ENCODE measurements at places on chromosomes 2 and 18.
A peak's percentile ranks its signal among the peaks of the same experiment; 100 is the strongest.

GRCh38 chr2:101623031-101623521 lies 74.4 kb upstream of the MAP4K4 start:
- peak; percentile 45 for DNase-seq

GRCh38 chr2:66448136-66448991 lies 13.4 kb downstream of the MEIS1 start:
- DNase-seq: no peak

DNA sequence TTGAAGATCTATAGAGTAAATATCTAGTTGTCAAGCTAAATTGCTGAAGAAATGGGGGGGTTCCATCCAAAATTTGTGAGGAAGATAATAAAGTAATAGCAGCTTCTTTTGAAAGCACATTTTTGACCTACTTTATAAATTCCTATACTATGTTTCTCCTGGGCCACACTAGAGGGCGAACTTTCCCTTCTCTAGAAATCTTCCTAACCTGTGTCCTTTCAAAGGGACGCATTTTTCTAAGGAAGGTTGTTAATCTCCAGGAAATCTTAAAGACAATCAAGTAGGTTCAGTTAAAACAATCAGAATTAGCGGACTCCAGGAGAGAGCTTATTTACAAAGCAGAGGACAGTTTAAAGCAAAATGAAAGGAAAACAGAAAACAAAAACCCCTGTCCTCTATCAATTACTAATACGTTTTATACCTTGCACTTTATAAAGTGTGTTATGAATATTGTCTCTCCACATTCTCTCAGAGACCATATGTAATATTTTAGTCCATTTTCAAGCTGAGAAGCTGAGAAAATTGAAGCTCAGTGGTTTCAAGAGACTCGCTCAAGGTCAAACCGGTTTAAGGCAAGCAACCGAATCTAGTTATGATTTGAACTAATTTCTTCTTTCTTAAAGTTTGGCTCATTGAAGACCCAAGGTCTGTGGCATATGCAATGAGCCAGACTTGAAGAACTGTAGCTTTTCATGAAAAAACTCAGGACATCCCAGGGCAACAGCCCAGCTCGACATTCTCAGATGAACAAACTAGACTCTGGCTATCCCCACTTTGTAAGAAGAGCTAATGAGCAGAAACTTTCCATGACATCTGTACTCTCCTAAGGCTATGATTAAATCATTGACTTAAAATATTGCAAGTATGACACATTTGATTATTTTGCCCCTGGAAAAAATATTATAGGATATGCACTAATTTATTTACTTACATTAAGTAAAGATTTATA lies 273.6 kb downstream of the PAX3 start:
- DNase-seq: no peak

DNA sequence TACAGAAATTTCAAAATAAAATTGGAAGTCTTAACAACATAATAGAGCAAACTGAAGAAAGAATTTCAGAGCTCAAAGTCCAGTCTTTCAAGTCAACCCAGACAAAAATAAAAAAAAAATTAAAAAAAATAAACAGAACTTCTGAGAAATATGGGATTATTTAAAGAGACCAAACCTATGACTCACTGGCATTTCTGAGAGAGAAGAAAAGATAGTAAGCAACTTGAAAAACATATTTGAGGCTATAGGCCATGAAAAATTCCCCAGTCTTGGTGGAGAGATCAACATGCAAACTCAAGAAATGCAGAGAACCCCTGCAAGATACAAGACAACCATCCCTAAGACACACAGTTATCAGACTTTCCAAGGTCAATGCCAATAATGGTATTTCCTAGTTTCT lies 167.4 kb downstream of the RNF144A start:
- DNase-seq: no peak

- DNase-seq: no peak
Measured at GRCh38 chr2:210584834-210585233, 28.4 kb downstream of the CPS1 start.

GRCh38 chr2:216918088-216918680 lies 58.3 kb upstream of the TNP1 start:
- DNase-seq: no peak

DNA sequence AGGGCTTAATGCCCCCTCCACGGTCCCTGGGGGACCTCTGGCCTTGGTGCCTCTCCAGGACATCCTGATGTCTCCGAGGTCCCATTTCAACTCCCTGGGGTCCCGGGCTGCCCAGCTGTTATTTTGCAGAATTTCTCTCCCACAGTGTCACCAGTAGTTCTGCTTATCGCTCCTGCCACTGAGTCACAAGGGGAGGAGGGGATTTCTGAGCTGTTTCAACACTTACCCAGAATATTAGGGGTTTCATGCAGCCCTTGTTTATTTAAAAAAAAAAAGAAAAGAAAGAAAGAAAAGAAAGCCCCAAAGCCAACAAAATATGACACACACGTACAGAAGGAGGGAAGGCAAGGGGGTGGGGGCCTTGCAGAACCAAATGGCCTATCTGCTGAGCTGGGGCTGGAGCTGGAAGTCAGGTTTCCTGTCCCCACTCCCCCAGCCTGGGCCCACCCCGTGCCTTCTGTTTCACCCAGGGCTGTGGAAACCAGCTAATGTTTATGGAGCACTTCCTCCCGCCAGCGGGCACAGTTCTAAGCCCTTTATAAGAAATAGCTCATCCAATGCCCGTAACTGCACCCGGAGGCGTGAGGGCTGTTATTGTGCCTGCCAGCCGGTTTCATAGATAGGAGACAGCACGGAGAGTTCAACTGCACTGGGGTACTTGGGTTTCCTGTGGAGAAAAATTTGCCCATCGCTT lies 8.4 kb upstream of the ARID5A start:
- peak; percentile 29 for DNase-seq

DNA sequence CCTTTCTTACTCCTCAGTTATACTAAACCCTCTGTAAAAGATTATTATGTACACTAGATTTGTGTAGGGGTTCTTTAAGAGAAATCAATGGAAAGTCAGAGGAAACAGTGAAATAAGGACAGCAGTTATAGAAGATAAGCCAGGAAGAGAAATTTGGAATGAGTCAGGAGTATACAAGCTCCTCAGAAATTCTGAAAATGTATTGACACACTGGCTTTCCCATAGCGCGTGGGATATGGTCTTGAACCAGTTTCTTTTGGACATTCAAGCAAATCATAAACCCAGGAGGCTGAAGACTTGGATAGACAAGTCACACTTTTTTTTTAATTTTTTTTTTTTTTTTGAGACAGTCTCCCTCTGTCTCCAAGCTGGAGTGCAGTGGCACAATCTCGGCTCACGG lies 316.1 kb upstream of the MMADHC start:
- no peak for DNase-seq

DNA sequence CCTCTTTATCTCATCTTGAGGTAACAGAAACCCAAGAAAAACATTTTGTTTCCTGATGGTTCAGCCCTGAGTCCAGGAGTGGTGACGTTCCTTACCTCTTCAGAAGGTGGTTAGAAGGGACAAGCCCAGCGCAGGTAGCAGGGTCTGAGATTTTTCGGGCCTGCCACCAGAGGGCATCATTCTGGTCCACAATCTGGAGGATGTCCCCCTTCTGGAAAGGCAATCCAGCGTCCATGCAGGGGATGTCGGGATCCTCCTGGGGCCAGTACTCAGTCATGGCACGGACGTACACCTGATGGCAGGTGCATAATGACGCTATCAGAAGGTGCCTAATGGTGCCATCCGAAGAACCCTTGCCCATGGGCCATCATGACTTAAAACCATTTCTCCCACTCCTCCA lies 17.7 kb downstream of the MPP4 start:
- no peak for DNase-seq

GRCh38 chr2:157596992-157597681 lies 31.5 kb downstream of the ACVR1C start:
- peak; percentile 79 for DNase-seq

DNA sequence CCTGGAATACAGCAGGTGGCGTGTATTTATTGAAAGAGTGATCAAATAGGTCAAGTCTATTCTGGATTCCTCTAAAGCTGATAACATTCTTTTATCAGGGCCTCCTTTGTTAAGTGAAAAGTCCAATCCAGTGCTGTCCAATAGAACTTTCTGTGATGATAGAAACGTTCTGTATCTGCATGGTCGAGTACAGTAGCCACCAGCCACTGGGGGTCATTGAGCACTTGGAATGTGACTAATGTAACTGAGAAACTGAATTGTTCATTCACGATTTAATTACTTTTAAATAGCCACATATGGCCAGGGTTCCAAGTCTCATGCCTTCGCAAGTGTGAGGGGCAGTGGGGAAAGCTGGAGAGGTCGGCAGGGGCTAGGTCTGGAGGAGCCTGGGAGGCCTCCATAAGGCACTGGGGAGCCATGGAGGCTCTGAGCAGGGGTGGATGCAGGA lies 20.5 kb downstream of the SH2D6 start:
- no peak for DNase-seq

GRCh38 chr2:129479892-129480291 lies 499.6 kb upstream of the RAB6C start:
- DNase-seq: no peak

GRCh38 chr18:13546638-13547037 lies 179.7 kb downstream of the FAM210A start:
- DNase-seq: no peak

GRCh38 chr2:45312275-45312674 lies 298.8 kb downstream of the SRBD1 start:
- DNase-seq: no peak

DNA sequence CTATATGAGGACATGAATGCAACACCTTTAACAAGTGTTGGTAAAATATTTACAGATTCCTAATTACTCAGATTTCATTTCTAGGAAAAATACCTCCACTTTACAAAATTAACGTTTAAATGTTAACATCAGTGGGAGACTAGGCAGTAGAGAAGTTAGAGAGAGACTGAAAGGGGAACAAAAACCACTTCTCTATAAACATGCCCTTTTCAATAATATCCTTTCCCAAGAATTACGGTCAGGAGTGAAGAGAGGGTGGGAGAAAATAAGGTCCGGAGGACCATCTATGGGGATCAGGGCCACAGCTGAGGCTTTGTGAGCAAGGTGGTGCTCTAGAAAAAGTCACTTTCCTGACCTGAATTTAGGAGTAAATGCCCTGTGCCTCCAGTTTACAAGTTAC lies 65.3 kb upstream of the WIPF1 start:
- DNase-seq: no peak

GRCh38 chr2:86368161-86368824 lies 30.9 kb upstream of the REEP1 start:
- peak; percentile 44 for DNase-seq

GRCh38 chr18:63451799-63452660 lies 24.7 kb upstream of the SERPINB5 start:
- DNase-seq: no peak

- DNase-seq: no peak
Measured at GRCh38 chr2:24183366-24184069, 8.7 kb downstream of the FAM228A start.

- DNase-seq: no peak
Measured at GRCh38 chr2:219864154-219864553, 236.7 kb downstream of the SLC4A3 start.

GRCh38 chr2:205684871-205685313 lies 2.6 kb downstream of the NRP2 start:
- DNase-seq: no peak

DNA sequence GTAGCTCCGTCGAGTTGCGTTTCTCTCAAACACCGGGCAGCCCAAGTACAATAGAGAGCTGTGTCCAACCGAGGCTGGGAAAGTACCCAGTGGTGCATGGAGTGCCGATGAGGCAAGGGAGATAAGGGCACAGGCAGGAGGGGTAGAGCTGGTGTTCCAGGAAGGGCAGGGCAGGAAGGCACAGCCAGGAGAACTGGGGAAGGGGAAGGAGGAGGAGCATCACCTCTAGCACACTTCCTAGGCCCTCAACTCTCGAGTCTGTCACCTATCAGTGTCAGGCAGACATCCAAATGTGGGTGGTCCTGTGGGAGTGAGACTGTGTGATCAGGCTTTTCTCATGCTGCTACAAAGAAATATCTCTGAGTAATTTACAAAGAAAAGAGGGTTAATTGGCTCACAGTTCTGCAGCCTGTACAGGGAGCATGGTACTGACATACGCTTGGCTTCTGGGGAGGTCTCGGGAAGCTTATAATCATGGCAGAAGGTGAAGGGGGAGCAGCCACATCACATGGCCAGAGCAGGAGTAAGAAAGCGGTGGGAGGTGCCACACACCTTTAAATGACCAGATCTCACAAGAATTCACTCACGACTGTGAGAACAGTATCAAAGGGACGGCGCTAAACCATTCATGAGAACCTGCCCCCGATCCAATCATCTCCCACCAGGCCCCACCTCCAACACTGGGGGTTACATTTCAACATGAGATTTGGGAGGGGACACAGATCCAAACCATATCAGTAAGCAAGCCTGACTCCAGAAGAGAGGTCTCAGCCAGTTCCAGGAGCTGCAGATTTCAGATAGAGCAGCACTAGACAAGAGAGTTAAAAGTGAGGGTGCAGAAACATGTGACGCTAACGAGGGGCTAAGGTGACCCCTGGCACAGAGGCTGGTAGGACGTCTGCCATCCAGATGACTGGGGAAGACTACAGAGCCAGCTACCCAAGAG lies 75.7 kb downstream of the MBOAT2 start:
- no peak for DNase-seq

DNA sequence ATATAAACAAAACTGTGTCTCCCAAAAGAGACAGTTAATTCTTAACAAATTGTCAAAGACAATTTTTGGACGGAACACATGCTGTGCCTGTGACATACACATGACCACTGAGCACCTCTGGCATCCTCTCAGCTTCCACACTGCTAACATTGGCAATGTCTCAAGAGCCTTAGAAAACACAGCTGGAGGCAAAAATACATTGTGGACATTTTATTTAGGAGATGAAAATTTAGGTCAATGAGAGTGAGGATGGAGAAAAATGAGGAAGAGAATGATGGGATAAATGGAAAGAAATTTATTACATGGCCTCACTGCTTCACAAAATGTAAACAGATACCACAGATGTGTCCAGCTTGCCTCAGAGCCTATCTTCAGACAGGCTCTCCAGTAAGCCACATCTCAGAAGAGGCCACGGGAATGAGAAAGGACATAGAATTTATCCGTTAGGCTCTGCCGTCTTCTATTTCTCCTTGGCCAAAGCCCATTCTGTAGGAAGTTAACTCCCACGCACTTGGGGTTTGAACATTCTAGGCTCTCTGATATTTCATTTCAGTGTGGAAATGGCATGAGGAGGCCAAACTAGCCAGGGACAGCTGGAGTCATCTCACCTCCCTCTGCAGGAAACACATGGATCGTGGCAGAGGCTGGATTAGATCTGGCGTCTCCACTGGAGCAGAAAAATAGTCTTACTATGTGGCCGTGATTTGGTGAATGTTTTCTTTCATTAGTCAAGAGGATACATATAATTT lies 519.4 kb upstream of the DSEL start:
- no peak for DNase-seq

GRCh38 chr18:74613381-74613780 lies 15.7 kb downstream of the ZNF407 start:
- no peak for DNase-seq

- DNase-seq: no peak
Measured at GRCh38 chr18:616380-616995, 19.7 kb downstream of the CLUL1 start.

DNA sequence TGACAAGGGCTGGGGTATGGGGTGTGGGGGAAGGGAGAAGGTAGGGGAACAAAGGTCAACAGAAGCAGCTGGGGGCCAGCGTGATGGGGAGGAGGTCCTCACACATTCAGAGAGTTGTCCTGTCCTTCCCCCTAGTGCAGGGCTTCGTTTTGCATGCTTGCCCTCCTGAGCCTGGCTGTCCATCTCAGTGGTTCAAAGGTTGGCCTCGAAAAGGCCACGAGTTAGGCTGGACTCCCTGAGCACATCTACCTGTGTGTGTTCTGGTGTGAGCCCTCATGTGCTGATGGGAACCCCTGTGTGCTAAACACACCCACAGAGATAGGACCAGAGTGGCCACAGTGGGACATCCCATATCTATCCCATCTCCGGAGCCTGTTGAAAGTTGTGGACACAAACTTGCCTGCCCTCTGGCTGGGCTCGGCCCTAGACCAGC lies 51.9 kb downstream of the EPAS1 start:
- no peak for DNase-seq

GRCh38 chr2:45483997-45484396 lies 127.1 kb downstream of the SRBD1 start:
- no peak for DNase-seq

Data from naive thymus-derived CD8-positive, alpha-beta T cell (primary cell).